Body of pancreas (tissue), 4 donors: ENCODE measurements at places on chromosomes 12 and 14.

GRCh38 chr14:95585953-95586620 lies 51.2 kb downstream of the GLRX5 start:
- H3K27ac ChIP-seq, result no peak overlapping the region
- no peaks in the 10 kb centered on the region for H3K27me3 ChIP-seq
- H3K4me1 ChIP-seq, result no peaks in the 10 kb centered on the region
- no peak overlapping the region for H3K4me3 ChIP-seq
- DNase-seq, result no peak

DNA sequence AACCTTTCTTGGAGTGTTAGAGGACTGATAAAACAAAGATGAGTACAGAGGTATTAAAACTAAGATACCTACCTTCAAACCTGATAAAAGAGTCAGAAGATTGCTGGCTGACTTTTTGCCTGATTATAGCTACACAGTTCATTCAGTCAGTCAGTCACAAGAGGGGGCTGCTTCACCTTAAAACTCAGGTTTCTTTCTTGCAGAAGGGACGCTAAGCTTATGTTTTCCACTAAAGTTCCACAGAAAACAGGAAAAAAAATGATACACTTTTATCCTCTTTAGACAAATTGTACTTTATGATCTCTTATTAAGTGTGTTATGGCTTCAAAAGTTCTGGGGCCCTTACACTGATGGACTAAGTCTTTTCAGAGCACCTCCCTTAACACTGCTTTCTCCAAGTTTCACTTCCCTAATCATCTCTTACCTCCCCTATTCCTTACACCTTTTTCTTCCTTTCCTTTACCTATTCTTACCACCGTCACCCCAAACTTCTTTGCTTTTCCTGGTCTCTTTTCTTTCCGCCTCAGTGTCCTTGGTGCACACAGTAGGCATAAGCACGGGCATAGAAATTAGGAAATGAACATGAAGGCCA lies 448.7 kb upstream of the OR4E1 start:
- no peaks in the 10 kb centered on the region for H3K36me3 ChIP-seq
- DNase-seq, result no peak
- no peak overlapping the region for H3K4me3 ChIP-seq
- H3K27me3 ChIP-seq, result no peaks in the 10 kb centered on the region
- no peak overlapping the region for H3K27ac ChIP-seq
- no peaks in the 10 kb centered on the region for H3K4me1 ChIP-seq

GRCh38 chr12:110816248-110816647 lies 30.5 kb upstream of the CCDC63 start:
- DNase-seq, result no peak
- H3K27ac ChIP-seq, result no peak overlapping the region
- no peak overlapping the region for H3K4me3 ChIP-seq
- no peaks in the 10 kb centered on the region for H3K36me3 ChIP-seq
- H3K4me1 ChIP-seq, result no peaks in the 10 kb centered on the region

- no peaks in the 10 kb centered on the region for H3K36me3 ChIP-seq
- H3K27me3 ChIP-seq, result no peaks in the 10 kb centered on the region
- DNase-seq, result no peak
Observed at GRCh38 chr12:93536111-93536765, 36.2 kb upstream of the SOCS2 start.

GRCh38 chr12:121693155-121693687 lies 19.3 kb upstream of the TMEM120B start:
- no peak overlapping the region for H3K4me3 ChIP-seq
- no peak for DNase-seq
- H3K27ac ChIP-seq, result no peak overlapping the region
- no peaks in the 10 kb centered on the region for H3K36me3 ChIP-seq
